ENCODE measurements at places on chromosomes 1 and 21.

- DNase-seq, result no peak
Measured at GRCh38 chr1:188367661-188368060, 1538.9 kb downstream of the PLA2G4A start.

- no peak for DNase-seq
Measured at GRCh38 chr1:166974647-166975345, 544 bp downstream of the ILDR2 start.

GRCh38 chr1:230375780-230376179 is 50.4 kb downstream of the PGBD5 start:
- no peak for DNase-seq

- peak; percentile 11 for DNase-seq
Measured at GRCh38 chr1:107821340-107821739, 143.6 kb downstream of the VAV3 start.

DNA sequence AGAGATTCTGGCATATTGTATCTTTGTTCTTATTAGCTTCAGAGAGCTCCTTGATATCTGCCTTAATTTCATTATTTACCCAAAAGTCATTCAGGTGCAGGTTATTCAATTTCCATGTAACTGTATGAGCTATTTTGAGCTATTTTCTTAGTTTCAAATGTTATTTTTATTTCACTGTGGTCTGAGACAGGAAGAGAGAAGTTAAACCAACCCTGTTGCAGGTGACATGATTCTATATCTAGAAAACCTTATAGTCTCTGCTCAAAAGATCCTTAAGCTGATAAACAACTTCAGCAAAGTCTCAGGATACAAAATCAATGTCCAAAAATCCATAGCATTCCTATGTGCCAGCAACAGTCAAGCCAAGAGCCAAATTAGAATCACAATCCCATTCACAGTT is 1644.0 kb upstream of the B3GALT2 start:
- no peak for DNase-seq

DNA sequence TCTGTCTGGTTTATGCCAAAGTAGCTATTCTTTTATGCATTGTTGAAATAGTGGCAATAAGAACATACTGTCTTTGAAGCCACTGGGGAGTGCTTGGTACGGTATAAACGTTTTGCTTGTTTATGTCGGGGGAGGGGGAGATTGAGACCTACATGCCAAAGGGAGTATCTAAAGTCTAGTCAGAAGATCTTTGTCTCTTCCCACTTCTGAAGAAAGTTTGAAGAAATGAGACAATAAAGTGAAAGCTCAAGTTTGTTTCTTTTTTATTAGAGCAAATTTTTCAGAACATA is 6.8 kb downstream of the AKIRIN1 start:
- DNase-seq, result no peak

- DNase-seq, result peak; percentile 80
Measured at GRCh38 chr1:17239420-17239819, 9.5 kb upstream of the PADI3 start.

DNA sequence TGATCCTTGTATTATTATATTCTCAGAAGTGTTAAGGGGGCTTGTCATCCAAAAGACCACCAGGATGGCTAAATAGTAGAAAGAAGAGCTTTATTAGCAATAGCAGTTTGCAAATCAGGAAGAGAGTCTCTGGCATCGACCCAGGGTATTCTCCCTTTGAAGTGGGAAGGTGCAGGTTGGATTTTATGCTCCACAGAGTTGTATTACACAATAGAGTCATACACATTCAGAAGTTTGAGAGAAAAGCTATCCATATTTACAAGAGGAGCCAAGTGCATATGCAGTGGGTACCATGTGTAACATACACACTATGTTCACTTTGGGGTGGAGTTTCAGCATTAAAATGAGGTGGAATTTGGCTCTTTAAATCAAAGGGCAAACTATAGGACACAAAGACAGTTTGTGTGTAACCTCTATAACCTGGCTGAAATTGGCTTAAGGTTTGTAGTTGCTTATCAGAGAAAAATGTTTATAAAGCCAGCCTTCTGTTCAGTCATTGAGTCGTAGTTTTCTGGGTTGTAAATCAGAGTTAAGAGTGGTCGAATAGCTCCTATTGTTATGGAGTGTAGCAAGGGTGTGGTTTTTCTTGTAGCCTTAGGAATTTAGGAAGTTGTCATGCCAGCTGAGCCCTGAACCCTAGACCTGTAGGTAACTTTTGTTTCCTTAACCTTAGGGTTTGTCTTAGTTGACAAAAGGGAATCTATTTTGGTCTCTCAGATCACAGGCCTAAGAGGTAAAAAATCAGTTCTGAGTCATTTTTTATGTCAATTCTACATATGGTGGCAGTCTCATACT is 125.3 kb downstream of the DNM3 start:
- no peak for DNase-seq

GRCh38 chr21:28066076-28066475 is 926.6 kb downstream of the LTN1 start:
- DNase-seq, result no peak
